AG10803 (cell line): ENCODE measurements at places on chromosomes 16 and 17.
A peak's percentile ranks its signal among the peaks of the same experiment; 100 is the strongest.

DNA sequence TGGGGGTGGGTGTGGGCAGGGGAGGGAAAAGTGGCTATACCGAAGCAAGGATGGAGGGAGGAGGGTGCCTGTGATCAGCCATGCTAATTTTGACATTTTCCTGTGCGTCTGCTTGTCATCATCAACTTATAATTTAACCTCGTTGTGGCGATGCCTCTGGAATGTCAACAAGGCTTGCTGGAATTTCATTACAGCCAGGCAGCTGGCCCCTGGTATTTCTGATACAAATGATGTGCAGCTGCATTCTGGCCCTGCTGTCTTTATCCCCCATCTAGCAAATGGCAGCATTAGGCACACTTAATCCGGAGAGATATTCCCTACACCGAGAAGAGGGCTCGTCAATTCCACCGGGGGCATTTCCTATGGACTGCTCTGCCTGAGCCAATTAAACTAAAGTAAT is 278.3 kb upstream of the CCL2 start:
- peak; percentile 6 for DNase-seq

- DNase-seq: no peak
These were observed 18.2 kb downstream of the RBFOX1 start for GRCh38 chr16:7350806-7351205.

DNA sequence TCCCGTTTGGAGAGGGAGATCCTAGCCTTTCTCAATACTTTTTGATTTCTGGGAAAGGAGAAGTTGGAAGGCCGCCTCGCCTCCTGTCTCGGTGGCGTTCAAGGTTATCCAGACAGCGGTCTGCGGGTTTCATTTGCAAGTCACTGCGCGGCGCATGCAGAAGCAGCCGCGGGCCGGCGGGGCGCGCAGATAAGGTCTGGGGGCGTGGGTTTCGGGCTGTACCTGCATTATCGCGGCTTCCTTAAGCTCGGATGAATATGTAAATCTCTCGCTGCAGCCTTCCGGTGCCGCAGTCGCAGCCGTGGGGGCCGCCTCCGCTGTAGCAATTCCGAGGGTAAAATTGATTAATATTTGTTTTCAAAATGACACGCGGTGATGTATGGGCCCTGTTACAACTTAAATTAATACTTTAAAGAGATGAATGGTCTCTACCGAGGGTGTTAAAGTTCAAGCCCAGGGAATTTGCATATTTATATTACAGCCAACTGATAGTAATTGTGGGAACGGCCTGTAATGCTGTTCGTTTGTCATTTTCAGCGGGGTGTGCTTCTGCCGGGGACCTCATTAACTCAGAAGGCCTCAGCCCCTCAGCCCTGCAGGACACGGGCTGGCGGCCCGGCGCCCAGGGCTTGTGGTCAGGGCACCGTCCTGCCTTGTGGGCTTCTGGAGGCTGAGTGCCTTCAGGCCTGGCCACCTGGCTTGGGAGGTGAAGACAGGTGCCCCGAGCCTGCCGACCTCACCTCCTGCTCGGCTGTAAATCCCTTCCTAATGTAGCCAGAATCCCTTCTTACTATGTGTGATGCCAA is 99.4 kb downstream of the CYLD start:
- no peak for DNase-seq

GRCh38 chr16:4404967-4405696 is 11.3 kb downstream of the CORO7 start:
- no peak for DNase-seq

- no peak for DNase-seq
These were observed 173.6 kb downstream of the PRKCA start for GRCh38 chr17:66476014-66476413.

DNA sequence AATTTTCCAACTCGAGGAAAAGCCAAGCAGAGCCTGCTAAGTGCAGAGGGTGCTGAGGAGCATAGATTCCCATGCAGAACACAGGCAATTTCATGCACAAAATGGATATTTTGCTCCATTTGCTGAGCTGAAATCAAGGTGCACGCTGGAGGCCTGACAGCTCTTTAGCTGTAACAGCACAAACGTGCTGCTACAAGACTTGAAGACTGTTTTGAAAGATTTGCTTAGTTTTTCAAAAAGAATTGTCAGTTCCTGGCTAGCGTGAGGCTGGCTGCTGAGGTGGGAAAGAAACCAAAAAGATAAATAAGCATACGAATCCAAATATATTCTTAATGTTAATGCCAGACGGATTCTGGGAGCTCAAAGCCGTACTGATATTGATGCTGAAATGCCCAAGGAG is 309.0 kb upstream of the MAF start:
- no peak for DNase-seq

GRCh38 chr17:61404913-61405685 is 5.5 kb downstream of the TBX2 start:
- no peak for DNase-seq

- DNase-seq: peak; percentile 51
These were observed 785 bp downstream of the NME3 start for GRCh38 chr16:1770328-1771187.

GRCh38 chr17:49967621-49968404 is 1.2 kb upstream of the DLX4 start:
- no peak for DNase-seq

DNA sequence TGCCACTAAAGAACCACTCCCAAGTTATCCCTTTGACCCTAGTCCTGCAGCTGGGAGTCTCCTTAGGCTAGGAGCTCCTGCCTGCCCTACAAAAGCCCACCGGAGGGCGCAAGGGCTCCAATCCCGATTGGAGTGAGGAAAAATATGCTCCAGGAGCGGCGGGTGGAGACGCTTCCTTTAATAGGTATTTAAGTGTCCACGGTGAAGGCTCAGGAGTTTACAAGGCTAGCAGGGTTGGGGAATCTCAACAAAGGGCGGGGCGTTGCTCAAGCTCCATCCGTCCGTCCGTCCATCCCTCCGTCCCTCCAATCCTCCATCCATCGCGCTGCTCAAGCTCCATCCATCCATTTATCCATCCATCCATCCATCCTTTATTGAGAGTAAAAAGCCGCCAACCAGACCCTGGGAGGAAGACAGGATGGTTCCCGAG is 556 bp upstream of the SPNS1 start:
- peak; percentile 61 for DNase-seq

DNA sequence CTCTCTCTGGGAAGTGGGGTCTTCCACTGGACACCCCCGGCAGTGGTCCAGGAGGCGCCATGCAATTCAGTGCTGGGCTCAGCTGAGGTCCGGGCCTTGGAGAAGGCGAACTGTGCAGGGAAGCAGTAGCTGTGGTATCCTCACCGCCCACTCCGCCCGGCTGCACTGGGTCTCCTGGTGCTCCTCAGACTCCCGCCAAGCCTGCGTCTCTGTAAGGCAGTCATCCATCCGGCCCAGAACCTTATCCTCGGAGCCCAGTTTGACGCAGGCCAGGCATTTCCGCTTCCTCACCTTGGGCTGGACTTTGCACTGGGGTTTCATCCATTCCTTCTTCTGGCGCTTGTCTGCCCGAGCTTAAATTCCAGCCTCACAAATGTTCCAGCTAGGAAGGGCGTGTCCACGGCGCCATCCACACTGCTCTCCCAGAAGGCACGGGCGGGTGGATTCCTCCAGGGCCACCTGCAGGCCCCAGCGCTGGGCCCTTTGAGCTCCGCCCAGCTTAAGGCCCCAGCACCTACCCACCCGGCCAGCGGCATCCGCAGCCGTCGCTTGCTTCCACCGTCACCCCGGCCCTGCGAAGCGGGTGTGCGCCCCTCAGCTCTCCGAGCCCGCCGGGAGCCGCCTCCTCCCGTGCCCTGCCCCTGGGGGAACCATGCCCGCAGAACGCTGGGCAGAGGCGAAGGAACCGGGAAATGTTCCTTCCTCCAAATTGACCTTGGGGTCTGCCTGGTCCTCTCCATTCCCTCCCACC is 1884.8 kb downstream of the TP53TG3F start:
- DNase-seq: no peak

- peak; percentile 76 for DNase-seq
These were observed 2.7 kb downstream of the SOCS3 start for GRCh38 chr17:78357177-78357586.

DNA sequence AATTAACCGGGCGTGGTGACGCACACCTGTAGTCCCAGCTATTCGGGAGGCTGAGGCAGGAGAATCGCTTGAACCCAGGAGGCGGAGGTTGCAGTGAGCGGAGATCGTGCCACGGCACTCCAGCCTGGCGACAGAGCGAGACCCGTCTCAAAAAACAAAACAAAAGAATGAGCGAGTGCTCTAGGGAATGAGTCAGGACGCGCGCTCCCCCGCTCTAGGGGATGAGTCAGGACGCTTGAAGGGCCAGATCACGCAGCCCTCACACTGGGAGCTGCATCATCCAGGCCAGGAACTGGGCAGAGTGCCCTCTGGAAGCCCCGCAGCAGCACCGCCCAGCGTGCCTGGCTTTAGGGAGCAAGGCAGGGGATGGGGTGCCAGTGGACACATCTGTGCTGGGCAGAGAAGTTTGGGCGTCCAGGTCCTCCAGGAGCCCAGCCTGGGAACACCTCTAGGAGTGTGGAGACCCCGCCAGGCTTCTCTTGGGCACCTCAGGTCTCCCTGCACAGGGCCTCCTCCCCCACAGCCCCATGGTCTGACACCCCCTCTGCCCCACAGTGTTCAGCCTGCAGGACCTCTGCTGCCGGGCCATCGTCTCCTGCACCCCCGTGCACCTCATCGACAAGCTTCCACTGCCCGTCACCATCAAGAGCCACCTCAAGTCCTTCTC is 3.9 kb upstream of the WFIKKN1 start:
- peak; percentile 94 for DNase-seq

DNA sequence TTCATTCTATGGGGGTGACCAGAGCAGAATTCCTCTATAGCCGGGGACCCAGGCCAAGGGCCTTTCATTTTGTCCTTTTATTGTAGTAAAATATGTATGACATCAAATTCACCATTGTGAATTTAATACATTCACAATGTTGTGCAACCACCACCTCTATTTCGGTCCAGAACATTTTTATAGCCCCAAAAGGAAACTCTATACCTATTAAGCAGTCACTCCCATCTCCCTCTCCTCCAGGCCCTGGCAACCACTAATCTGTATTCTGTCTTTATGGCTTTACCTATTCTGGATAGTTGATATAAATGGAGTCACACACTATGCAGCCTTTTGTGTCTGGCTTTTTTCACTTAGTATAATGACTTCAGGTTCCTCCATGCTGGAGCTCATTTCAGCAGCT is 9.7 kb upstream of the TNS4 start:
- no peak for DNase-seq

- peak; percentile 29 for DNase-seq
These were observed 948.1 kb downstream of the KCNJ2 start for GRCh38 chr17:71117466-71117865.

DNA sequence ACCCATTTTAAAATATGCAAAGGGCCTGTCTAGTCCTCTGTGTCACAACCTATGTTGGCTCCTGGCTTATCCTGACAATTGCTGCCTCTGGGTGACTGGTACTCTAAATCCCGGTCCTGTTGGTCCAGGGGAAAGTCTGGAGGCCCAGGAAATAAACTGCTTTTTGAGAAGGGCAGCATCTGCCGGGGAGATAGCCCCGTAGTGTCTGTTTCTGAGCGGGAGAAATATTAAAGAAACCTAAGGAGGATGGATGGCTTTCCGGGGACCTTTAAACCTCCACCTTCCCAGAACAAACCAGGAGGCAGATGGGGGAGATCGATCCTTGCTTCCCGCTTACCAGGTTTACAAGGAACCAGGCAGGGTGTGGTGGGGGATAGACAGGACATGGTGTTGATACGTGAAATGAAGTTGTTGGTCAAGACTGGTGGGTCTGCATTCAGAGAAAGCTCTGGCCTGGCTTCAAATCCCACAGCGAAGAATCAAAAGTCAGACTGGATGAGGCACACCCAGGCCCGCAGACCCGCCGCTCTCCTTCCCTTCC is 3.8 kb downstream of the HOXB2 start:
- DNase-seq: no peak

- DNase-seq: no peak
These were observed 15.1 kb downstream of the NOD2 start for GRCh38 chr16:50708373-50709060.

GRCh38 chr17:77281122-77281903 is 140.5 kb downstream of the SEC14L1 start:
- DNase-seq: peak; percentile 13

GRCh38 chr16:54703339-54703738 is 227.3 kb upstream of the IRX5 start:
- no peak for DNase-seq

DNA sequence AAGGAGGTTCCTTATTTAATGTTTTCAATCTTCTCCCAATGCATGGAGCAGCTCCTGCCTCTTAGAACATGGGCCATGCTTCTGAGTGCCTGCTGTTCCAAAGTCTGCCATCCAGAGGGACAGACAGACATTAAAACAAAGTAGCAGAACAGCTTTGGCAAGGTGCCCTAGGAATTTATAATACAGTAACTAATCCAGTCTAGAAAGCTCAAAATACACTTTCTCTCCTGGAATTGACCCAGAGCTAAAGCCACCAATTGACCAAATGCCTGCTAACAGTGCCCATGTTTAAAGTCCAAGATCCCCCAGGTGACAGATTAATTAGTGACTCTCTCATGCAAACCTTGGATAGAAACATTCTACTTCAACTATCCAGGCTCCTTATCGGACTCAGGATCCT is 11.1 kb upstream of the CHRNE start:
- peak; percentile 39 for DNase-seq

- DNase-seq: peak; percentile 16
These were observed 1.5 kb downstream of the NUDT16L1 start for GRCh38 chr16:4694642-4695451.

GRCh38 chr17:10956821-10957220 is 118.9 kb upstream of the PIRT start:
- DNase-seq: no peak
